ENCODE measurements at places on chromosomes 12 and 14.

GRCh38 chr14:94050231-94050880 is 24.2 kb downstream of the OTUB2 start:
- DNase-seq: no peak

DNA sequence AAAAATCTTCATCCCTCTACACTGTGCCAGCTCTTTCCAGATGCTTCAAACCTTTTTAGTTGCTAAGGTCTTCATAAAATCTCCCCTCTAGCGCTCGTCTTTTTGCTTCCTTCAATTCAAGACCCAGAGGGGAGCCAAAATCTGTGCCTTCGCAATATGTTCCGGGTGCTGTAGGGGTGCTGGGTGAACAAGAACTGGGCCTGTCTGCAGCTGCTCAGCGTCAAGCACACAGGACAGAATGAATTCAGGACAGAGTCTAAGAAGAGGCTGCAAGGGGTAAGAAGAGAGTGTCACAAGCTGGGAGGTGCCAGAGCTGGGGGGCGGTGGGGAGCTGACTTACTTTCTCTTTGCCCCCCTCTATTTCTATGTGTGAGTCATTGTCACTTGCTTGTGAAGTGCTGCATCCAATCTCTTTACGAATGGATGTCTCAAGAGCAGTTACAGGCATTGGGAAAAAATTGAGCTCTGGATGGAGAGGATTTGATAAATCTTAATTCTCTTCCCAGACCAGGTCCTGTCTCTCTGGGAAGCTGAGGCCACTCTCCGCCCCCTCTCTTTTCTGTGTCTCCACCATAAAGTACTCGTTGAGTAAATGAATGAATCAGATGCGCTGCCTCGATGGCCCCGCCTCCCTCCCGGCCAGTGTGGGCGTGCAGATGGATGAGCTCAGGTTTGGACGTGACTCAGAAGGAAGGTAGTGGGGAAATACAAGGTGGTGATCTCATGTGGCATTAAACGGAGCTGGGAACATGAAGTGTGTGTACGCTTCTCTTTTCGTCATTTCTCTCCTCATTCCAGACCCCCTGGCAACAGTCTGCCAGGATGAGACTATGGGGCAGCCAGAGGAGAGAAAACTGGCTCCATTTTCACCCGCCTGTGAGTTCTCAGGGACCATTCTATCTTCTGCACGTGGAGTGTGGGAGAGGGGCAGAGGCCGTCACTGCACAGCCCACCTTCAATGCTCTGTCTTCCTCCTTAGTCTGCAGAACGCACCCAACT is 91.3 kb downstream of the TSPAN9 start:
- no peak for DNase-seq

GRCh38 chr12:88108021-88108420 is 33.9 kb downstream of the CEP290 start:
- no peak for DNase-seq

DNA sequence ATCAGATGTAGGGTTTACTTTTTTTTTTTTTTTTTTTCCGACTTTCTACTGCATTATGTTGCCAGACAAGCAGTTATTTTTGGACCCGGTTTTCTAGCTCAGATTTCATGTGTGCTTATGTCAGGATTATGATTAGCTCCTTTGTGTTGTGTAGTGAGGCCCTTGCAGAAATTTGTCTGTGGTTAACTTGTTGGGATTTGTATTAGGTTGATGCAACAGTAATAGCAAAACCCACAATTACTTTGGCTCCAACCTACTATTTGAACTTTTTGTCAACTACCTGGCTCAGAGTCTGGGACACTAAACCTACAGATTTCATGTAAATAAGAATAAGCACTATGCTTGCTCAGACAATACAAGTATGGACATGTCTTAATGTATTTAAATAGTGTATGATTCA is 44.1 kb upstream of the KCNJ8 start:
- no peak for DNase-seq

DNA sequence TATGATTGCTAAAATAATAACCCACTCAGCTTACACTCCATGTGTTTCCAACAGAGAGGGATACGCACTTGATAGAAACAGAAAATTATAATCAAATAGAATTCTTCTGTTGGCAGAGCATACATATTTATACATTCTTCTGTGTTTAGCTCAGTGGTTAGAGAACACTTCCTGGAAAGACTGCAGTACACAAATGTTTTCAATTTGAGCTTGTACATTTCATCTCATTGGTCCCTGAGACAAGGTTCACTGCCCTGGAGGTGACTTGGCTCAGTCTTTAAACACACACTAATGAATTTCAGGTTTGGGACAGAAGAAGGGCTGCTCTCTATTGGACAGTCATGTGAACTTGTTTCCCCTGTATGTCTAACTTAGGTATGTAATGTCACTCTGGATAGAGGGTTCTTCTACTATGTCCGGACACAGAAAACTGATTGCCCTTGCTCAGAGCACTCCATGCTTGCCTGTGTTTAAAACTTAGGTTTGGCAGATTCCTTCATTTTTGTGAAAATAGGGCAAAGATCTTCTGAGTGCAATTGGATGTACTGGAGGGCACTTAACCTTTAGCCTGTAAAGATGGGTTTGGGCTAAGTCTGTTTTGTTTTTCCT is 22.9 kb downstream of the PROX2 start:
- DNase-seq: no peak

DNA sequence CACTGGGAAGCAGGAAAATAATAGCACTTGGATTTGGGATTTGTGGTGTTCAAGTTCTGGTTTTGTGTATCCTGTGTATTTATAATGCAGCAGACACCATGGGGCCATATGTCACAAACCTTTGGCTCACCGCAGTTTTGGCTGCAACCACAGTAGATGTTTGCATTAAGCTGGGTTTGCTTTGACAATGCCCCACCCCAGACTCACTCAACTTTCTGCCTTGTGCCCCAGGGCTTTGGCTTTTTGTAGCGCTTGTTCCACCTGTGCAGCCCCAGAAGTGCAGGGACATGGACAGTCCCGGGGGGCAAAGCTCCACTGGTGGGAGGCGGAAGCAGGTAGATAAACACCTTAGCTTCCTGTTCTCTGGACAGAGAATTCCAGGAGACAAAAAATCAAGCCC is 446.9 kb downstream of the MED13L start:
- DNase-seq: no peak

GRCh38 chr12:103680591-103681141 is 93.6 kb downstream of the STAB2 start:
- DNase-seq: no peak

GRCh38 chr14:75215520-75215919 is 39.1 kb upstream of the TMED10 start:
- DNase-seq: no peak

GRCh38 chr14:96894966-96895365 is 97.8 kb downstream of the VRK1 start:
- no peak for DNase-seq

GRCh38 chr14:94775091-94775870 is 5.4 kb upstream of the GSC start:
- no peak for DNase-seq

- no peak for DNase-seq
These were observed 19.0 kb downstream of the RIN3 start for GRCh38 chr14:92532490-92533163.

GRCh38 chr14:23406725-23407355 is 1.2 kb downstream of the MYH6 start:
- DNase-seq: no peak

DNA sequence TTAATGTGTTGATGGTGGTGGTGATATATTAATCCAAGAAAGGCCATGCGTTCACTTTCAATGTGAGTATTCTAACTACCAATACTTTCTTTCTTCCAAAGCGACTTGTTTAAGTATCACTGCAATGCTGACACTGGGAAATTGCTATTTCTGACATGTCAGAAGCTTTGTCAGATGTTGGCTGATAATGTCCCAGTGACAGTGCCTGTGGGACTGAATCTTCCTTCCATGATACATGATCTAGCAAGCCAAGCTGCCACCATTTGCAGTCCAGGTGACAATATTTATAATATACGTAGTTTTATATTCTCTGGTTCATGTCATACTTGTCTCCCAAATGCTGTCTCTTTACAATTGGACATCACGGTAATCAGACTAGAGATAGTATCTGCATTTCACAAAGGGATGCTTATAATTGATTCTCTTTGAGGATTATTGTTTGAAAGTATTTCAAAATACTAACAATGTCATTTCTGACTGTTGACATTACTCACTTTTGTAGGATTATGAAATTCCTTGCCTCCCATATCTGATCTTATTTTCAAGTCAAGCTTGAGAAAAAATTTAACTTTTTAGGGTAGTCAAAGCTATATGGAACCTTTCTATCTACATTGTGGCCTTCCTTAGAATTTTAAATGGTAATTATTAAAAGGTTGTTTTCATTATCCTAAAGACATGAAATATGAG is 57.3 kb downstream of the KNTC1 start:
- no peak for DNase-seq

GRCh38 chr14:36550899-36551298 is 30.9 kb upstream of the NKX2-1 start:
- no peak for DNase-seq

DNA sequence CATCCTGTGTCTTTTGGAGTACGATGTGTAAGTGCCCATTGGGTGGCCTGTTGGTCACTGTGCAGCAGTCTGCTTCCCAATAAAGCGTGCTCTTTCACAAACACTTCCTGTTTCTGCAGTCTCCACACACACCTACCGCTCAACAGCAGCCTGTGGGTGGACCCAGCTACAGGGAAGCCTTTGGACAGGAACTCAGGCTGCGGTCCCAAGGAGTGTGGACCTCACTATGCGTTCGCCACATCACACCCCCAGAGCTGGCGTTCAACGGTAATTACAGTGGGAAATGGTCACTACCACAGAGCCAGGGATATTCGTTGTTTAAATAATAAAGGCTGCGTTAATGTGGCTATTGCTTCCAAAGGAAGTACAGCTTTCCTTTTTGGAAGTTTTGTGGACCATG is 16.2 kb downstream of the PSMC1 start:
- no peak for DNase-seq

DNA sequence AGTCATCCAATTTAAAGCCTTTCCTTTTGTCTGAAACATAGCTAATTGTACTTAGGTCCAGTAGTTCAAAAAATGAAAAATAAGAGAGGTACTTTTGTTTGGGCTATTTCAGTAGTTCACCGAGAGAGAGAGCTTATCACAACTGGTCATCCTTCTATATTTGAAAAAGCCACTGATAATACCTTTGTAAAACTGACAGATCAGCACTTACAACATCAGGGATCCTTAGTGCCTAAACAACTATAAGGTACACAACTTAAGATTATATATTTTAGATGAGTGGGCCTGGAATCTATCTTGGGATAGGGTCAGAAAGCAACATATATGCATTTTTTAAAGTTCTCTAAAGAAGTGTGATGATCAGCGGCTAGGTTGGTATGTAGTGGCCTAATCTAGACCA is 97.9 kb downstream of the SOX5 start:
- DNase-seq: no peak

- no peak for DNase-seq
These were observed 1.4 kb downstream of the MAP3K9 start for GRCh38 chr14:70807898-70808415.

- DNase-seq: no peak
These were observed 33.5 kb downstream of the PYGL start for GRCh38 chr14:50910495-50911420.

- DNase-seq: no peak
These were observed 150.9 kb downstream of the TBX5 start for GRCh38 chr12:114254998-114255397.

GRCh38 chr12:117408161-117408791 is 46.9 kb upstream of the NOS1 start:
- no peak for DNase-seq

DNA sequence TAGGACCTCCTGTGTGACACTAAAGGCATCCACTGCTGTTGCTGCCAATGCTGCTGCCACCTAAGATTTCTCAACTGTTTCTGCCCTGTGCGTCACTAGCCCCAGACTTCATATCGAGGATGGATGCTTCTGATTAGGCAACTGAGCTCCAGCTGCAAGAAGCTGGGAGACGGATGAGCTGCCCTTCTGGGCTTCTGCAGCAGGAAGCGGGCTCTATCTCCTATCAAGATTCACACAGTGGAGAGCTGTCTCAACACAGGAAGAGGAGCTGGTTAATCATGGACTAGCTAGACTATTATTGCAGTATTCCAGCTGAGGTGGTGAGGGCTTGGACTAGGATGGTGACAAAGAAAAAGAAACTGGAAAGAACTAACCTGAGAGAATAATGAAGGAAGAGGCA is 59.2 kb upstream of the PELI2 start:
- DNase-seq: no peak

GRCh38 chr14:96145116-96145864 is 59.3 kb upstream of the BDKRB2 start:
- DNase-seq: no peak

DNA sequence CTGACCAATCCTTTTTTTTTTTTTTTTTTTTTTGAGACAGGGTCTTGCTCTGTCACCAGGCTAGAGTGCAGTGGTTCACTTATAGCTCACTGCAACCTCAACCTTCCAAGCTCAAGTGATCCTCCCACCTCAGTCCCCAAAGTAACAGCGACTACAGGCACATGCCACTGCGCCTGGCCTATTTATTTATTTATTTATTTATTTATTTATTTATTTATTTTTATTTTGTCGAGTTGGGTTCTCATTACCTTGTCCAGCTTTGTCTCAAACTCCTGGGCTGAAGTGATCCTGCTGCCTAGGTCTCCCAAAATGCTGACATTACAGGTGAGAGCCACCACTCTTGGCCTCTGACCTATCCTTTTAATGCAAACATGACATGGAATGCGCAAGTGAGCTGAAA is 124.4 kb downstream of the GXYLT1 start:
- DNase-seq: no peak

- DNase-seq: no peak
These were observed 1.5 kb upstream of the NANOG start for GRCh38 chr12:7787574-7788293.

DNA sequence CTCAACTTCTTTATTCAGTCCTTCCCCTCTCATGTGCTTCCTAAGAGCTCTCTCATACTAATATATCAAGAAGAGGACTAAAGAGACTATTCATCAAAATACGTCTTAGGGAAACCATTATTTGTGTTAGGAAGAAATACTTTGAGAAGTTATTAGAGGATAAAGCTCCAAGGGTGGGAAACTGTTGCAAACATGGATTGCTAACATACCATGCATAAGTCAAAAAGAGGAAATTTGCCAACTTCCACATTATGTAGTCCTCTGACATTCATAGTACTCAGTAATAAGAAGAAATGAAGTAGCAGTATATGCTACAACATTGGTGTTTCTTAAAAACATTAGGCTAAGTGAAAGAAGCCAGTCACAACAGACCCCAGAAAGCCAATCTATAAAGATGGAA is 128.8 kb upstream of the CLEC14A start:
- DNase-seq: no peak

- peak; percentile 21 for DNase-seq
These were observed 77.4 kb upstream of the ANO4 start for GRCh38 chr12:100716945-100717732.

GRCh38 chr12:93767524-93767863 is 90.3 kb downstream of the CRADD start:
- DNase-seq: no peak

- no peak for DNase-seq
These were observed 122.7 kb downstream of the DIP2B start for GRCh38 chr12:50627491-50627890.

GRCh38 chr12:12392413-12392812 is 35.5 kb downstream of the BORCS5 start:
- DNase-seq: no peak

- DNase-seq: peak; percentile 20
These were observed 34.5 kb downstream of the VDR start for GRCh38 chr12:47870175-47870781.

Measured in neural crest cell (in vitro differentiated cells).